AG04449 (cell line): ENCODE measurements at places on chromosomes 2 and 18.

DNA sequence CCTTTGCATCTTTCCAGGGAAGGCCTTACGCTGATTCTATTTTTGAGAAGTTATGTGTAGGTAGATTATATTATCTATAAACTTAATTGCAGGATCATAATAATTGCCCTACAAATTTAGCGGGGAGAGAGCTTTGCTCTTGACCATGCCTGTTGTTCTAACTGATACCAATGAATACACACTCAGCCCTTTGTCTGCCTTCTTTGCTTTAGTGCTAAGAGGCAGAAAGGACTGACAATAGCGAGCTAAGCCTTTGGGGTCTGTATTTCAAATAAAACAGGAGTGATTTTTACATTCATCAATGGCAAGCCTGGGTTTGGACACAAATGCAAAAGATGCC, 115.3 kb upstream of the STON1 start:
- no peak for DNase-seq

DNA sequence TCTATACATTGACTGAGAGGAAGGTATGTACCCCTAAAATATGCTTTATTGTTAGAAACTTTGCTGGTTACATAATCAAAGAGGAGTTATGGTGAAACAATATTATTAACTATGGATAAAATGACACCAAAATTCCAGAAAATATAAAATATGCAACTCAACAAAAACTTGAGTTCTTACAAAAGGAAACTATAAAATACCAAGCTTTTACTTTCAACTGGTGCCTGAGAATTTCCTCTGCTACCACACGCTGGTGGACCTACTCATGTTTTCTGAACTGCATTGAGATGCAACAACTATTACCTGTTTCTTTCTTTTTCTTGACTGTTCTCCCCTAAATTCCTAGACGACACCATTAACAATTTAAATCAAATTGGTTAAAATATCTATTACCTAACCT, 8.2 kb upstream of the NFE2L2 start:
- DNase-seq = no peak

- DNase-seq = no peak
Observed at GRCh38 chr2:226679389-226680065, 120.1 kb downstream of the IRS1 start.

GRCh38 chr2:64932371-64933216, 56.6 kb upstream of the SLC1A4 start:
- DNase-seq = no peak

DNA sequence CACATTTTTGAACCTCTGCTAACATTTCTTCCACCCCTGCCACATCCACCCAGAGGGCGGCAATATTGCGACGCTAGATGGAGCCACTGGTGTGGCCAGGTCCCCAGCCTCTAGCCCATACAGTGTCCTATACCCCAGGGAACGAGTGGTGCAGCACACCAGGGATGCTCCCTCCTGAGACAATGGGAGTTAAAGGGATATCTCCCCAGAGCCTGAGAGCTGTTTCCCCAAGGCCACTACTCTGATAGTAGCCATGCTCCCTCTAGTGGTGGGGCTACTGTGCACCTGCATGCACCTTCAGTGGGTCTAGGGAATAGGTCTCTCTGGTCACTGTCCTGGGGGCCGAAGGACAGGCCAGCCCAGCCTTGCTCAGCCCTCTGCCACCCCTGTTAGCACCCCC, 336.4 kb upstream of the FSHR start:
- no peak for DNase-seq

DNA sequence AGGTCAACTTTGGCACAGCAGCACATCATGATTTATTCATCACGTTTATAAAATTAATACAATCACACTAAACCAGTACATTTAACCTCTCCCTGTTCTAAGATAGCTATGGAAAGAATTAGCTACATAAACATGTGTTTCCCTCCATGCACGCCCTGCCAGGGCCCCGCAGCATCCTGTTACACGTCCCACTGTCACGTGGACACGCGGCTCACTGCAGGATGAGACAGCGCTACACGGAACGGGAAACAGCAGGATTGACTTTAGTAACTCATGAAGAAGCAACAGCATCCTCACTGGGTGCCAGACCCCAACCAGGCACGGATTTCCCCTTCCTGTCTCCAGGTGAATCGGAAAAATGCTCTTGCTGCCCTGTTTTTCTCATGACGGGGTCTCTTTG, 30.9 kb upstream of the SALL3 start:
- no peak for DNase-seq

- DNase-seq = no peak
Observed at GRCh38 chr18:4333043-4333442, 122.1 kb downstream of the DLGAP1 start.

GRCh38 chr2:3054066-3054465, 323.6 kb downstream of the EIPR1 start:
- DNase-seq = no peak

- no peak for DNase-seq
Observed at GRCh38 chr2:51224790-51225189, 192.9 kb upstream of the NRXN1 start.

DNA sequence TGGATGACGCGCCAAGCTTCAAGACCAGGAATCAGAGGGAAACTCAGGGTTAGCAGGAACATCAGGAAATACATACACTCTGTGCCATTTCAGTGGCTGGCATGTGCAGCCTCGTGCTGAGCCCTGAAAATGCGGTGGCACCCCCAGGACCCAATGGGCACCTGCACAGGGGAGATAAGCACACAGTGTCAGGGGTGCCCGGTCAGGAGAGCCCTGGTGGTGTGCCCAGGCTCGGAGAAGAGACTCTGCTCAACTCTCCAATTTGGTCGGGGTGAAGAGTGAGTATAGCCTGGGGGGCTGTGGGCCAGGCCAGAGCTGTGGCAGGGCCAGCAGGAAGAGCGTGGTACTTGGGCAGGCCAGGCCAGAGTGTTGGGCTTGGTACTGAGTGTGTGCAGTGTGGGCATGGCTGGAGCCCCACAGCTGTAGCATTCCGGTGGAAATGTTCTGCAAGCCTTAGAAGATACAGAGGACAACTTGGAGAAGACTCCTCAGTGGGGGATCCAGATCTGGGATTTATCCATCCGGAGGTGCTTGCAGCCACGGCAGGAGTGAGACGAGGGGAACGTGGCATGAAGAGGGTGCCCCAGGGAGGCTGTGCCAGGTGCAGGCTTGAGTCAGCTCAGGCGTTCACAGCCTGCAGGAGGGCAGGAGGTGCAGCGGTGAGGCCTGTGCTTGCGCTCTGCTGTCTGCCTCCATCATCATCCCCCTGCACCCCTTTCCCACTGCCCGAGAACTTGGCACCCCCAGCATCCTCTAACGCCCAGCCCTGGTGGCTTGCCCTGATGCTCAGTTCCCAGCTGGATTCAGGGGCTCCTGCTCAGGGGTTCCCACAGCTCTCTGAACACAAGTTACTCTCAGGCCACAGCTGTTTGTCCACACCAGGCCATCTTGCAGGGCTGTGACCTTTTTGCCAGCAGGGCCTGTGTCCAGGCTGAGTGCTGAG, 451.7 kb upstream of the HS6ST1 start:
- DNase-seq = no peak

GRCh38 chr2:86510436-86510933, 52.8 kb downstream of the CHMP3 start:
- DNase-seq = no peak
